Left renal pelvis (tissue), 4 donors: ENCODE measurements at places on chromosomes 13 and 19.

DNA sequence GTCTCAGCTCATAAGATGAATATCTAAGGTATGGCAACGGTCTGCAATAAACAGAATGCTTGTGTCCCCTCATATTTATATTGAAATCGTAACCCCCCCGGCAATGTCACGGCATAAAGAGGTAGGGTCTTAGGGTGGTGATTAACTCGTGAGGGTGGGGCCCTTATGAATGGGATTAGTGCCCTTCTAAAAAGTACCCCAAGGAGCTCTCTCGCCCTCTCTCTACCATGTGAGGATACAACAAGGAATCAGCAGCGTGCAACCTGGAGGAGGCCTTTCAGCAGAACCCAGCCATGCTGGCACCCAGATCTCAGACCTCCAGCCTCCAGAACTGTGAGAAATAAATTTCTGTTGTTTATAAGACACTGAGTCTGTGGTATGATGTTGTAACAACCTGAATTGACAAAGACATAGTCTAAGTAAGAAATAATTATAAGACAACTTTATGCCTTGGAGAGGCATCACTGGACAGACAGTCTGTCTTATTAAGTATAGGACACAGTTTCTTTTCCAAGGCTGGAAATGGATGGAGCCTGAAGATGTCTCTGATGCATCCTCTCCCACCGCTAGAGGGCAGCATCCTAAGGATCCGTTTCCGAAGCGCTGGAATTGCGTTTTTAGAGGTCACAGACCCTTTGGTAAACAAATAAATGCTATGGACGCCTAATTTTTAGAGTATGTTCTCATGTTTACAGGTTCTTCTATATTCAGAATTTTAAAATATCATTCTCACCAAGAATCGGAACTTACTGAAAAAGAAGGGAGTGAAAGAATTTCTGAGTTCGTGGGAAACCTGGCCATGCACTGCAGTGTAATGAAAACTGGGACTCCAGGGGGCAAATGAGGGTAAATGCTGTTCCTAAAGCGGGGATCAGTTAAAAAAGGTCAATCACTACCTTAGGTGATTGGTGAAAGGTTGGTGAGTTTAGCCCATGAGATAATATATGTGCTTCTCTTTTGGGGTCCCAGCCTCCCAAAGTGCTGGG, 13.3 kb upstream of the LEUTX start:
- no peak for DNase-seq

- no peak for DNase-seq
Measured at GRCh38 chr13:110978390-110978789, 63.5 kb upstream of the ANKRD10 start.

GRCh38 chr13:43686557-43686956, 100.2 kb downstream of the ENOX1 start:
- no peak for DNase-seq

DNA sequence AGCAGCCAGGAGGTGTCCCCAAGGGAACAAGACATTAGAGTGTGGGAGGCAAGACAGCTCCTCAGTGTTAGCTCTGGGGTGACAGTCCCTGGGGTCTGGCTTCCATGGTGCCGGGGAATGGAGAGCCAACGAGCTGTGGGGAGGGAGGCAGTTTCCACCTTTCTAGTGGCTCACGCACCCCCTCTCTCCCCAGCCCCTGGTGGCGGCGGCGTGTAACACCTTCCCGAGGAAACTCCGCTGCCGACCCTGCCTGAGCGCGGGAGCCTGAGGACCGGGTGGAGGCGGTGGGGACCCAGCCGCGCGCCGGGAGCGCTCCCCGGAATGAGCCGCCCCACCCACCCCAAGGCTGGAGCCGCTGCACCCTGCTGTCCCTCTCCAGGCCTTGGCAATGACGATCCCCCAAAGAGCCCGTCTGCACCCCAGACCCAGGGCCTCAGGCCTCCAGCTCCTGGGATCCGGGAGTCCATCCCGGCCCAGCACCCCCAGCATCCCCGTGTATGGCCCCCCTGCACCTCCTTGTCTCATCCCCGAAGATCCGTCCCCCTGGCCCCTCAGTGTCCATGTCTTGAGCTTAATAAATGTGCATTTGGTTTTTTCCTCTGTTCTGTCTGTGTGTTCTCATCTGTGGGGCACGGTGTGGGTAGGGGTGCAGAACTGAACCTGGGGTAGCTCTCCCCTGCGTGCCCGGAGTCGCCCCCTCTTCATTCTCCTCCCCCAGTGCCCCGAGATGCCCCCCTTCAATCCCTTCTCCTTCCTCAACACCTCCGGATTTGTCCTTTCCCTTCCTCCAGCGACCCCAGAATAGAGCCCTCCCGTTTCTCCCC, 622 bp upstream of the FXYD5 start:
- DNase-seq: no peak

GRCh38 chr19:29781386-29782259, 30.2 kb upstream of the CCNE1 start:
- no peak for DNase-seq

DNA sequence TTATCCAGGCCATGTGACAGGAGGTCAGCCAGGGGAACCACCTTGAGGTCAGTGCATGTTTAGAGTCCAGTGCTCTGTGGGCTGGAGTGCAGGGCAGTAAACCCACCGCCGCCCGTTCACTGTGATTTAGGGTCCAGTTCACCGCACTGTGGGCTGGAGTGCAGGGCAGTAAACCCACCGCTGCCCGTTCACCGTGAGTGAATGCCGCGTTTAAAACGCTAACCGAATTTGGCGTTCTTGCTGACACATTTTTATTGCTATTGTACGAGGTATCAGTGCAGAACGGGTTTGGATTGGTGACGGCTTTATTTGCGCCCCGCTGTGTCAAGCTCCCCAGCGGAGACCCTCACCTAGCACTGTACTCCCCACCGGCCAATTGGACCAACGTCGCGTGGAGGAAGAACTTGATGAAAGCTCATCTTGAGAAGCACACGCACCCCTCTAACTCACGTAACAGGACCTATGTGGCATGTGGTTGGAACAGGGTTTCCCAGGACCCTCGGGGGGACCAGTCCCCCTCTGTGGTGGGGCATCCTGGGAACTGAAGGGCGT, 27.9 kb downstream of the C13orf46 start:
- no peak for DNase-seq

DNA sequence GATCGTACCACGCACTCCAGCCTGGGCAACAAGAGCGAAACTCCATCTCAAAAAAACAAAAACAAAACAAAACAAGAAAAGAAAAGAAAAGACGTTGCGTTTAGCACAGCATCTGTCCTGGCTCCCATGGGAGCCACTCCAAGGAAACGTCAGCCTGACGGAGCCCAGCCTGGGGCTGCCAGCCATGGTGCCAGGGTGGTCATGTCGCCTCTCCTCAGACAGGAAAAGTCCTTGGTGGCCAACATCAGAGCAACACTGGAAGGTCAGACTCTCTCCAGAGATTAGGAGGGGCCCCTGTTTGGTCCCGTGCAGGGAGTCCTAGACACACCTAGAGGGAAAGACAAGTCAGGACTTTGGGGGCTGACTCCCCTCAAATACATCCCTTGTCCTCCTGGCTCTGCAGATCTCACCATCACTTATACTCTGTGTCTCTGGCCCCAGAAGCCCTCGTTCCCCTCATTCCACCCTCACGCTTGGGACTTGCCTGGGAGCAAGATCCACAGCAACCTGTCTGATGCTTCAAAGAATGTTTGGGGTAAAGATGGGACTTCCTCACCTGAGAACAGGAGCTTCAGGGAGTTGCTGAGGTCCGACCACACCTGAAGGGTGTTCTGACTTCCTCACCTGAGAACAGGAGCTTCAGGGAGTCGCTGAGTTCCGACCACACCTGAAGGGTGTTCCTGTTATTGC, 9.3 kb downstream of the LILRA4 start:
- DNase-seq: no peak

- no peak for DNase-seq
Measured at GRCh38 chr13:21742096-21742495, 71.2 kb downstream of the FGF9 start.
